GM12878 (cell line): ENCODE measurements at places on chromosomes 4 and X.

- H3K4me3 ChIP-seq: no peak overlapping the region
- peak overlapping the region; percentile 63 for H3K27ac ChIP-seq
- peaks cover 6% of the 10 kb centered on the region for H3K36me3 ChIP-seq
- H3K27me3 ChIP-seq: no peaks in the 10 kb centered on the region
These were observed 16.9 kb downstream of the CD99 start for GRCh38 chrX:2708021-2708420.

- no peak overlapping the region for H3K27ac ChIP-seq
- H3K4me3 ChIP-seq: no peak overlapping the region
- no peak for DNase-seq
- H3K4me1 ChIP-seq: no peaks in the 10 kb centered on the region
- no peaks in the 10 kb centered on the region for H3K27me3 ChIP-seq
These were observed 150.0 kb downstream of the TET2 start for GRCh38 chr4:105296672-105297071.

DNA sequence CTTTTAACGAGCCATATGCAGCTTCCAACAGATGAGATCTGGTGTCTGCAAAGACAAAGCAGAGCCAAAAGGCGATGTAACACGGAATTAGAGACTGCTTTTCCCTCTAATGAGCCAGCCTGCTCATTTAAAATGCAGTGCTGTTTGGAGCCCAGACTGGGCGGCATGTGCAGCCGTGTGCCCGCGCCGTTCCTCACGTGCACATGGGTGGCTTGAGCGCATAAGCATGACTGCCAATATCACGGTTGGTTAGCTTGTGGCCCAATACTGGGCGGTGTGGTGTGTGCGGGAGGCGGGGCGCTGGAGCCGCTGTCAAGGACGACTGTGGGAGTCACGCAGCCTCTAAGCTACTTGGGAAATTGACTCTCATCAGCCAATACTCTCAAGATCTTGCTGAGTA is 87.0 kb upstream of the SCOC start:
- H3K27ac ChIP-seq: no peak overlapping the region
- no peaks in the 10 kb centered on the region for H3K4me1 ChIP-seq
- no peaks in the 10 kb centered on the region for H3K27me3 ChIP-seq
- H3K4me3 ChIP-seq: no peak overlapping the region
- no peaks in the 10 kb centered on the region for H3K36me3 ChIP-seq

DNA sequence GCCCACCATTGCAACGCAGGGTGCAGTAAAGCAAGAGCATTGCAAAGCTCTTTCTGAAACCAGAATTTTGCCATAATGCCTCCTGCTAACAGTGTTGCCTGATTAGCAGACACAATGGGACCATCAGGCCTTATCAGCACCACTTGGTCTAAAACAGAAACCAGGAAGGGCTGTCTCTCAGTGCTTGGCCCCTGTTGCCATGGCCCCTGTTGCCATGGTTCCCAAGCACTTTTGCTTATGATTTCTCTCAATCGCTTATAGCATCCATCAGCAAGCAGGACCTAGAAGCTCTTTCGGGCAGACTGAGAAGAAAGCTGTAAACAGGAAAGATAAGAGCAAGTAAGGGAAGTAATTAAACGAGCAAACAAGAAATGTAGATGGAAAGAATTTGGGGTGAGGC is 36.8 kb downstream of the RTL5 start:
- peaks cover 4% of the 10 kb centered on the region for H3K4me1 ChIP-seq
- H3K4me3 ChIP-seq: no peak overlapping the region
- DNase-seq: no peak
- no peak overlapping the region for H3K27ac ChIP-seq
- no peaks in the 10 kb centered on the region for H3K27me3 ChIP-seq

- H3K27me3 ChIP-seq: no peaks in the 10 kb centered on the region
- H3K4me1 ChIP-seq: no peaks in the 10 kb centered on the region
- H3K36me3 ChIP-seq: no peaks in the 10 kb centered on the region
These were observed 1138.4 kb downstream of the PCDH19 start for GRCh38 chrX:99271641-99272040.

- H3K4me3 ChIP-seq: no peak overlapping the region
- no peaks in the 10 kb centered on the region for H3K4me1 ChIP-seq
- no peak for DNase-seq
- peaks cover 3% of the 10 kb centered on the region; the same call in 1 of the 2 replicates for H3K36me3 ChIP-seq
- H3K27ac ChIP-seq: no peak overlapping the region
These were observed 99.5 kb downstream of the NEUROG2 start for GRCh38 chr4:112416464-112416863.

DNA sequence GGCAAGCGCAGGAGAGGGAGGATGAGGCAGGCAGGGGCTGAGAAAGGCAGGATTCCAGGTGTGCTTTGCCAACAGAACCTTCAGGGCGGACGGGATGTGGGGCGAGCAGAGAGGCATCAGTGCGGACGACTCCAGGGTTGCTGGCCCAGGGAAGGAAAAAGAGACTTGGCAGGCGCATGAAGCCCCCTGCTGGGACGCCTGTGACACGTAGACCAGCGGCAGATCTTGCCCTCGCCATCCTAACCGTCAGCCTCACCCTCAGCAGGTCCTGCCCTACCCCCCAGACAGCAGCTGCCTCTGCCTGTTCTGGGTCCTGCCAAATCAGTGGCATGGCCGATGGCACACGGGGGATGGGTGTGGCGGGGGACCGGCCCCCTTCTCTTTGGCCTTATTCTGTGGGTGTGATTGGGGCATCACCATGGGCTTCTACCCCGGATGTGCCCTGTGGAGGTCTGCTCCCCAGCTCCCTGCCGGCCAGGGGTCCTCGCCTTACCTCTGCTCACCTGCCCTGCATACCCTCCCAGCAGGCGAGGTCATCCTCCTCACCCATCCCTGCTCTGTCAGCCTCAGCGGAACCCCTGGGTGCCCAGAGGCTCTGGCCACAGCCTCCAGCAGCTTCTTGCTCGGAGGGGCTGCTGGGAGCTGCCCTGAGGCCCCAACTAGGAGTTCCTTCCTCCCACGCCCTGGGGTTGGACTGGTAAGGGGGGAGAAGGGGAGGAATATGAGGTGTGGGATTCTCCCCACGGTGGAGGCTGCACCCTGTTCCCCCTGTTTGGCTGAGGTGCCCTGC is 2.9 kb upstream of the SH3BP2 start:
- no peak overlapping the region for H3K27ac ChIP-seq
- H3K4me3 ChIP-seq: no peak overlapping the region

DNA sequence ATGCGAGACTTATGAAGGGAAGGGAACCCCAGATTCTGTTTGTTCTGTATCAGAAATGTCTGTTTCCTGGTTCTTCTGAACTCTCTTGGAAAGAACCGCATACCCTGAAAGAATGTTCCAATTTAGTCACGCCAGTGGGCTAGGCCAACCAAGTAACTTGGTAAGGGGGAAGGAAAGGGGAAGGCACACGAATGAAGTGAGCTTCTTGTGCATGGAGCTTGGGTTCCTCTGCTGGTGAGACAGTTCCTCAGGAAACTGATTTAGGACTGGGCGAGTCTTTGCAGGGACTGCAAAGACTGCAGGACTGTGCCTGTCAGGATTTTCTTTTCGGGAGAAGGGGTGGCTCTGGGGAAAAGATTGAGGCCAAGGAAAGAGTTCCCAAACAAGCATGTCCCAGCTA is 35.6 kb downstream of the FRMPD3 start:
- DNase-seq: no peak
- no peak overlapping the region for H3K27ac ChIP-seq
- H3K36me3 ChIP-seq: no peaks in the 10 kb centered on the region
- H3K4me3 ChIP-seq: no peak overlapping the region
- no peaks in the 10 kb centered on the region for H3K27me3 ChIP-seq

DNA sequence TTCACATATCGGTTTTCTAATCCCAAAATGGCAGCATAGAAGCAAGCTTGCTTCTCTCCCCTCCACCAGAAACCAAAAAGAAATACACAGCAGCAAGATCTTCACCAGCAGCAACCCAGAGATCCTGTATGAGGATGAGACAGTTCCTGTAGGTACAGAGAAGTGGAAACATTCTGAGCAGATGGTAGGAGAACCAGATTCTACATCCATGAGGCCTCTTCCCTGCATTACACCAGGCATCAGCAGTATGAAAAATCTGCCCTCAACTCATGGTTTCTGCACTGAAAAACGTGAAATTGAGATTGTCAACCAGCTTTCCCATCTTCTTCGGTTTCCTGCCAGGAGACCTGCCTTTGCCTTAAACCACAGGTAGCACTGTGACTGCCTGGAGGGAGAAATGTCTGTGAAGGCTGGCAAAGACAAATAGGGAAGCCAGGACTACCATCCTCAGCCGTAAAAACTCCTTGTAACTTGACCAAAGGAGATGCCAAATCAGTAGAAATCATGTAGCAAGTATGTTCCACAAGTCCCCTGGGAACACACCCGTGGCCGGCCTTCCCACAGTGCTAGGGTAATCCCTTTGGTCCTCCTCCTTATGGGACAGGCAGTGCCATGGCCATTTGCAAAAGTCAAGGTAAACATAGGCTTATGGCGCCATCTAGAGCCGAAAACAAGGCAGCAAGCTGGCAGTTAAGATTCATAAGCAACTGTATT is 24.0 kb upstream of the MTHFD2L start:
- H3K36me3 ChIP-seq: no peaks in the 10 kb centered on the region
- H3K27me3 ChIP-seq: peaks cover 4% of the 10 kb centered on the region; the same call in 1 of the 2 replicates
- no peak overlapping the region for H3K4me3 ChIP-seq
- no peak overlapping the region for H3K27ac ChIP-seq
- peak; percentile 20 for DNase-seq

GRCh38 chrX:134172588-134173259 is 64.3 kb upstream of the CCDC160 start:
- no peaks in the 10 kb centered on the region; the same call in 1 of the 2 replicates for H3K27me3 ChIP-seq
- H3K4me3 ChIP-seq: peak overlapping the region; percentile 46; the same call in 1 of the 2 replicates
- DNase-seq: no peak
- no peaks in the 10 kb centered on the region for H3K36me3 ChIP-seq

DNA sequence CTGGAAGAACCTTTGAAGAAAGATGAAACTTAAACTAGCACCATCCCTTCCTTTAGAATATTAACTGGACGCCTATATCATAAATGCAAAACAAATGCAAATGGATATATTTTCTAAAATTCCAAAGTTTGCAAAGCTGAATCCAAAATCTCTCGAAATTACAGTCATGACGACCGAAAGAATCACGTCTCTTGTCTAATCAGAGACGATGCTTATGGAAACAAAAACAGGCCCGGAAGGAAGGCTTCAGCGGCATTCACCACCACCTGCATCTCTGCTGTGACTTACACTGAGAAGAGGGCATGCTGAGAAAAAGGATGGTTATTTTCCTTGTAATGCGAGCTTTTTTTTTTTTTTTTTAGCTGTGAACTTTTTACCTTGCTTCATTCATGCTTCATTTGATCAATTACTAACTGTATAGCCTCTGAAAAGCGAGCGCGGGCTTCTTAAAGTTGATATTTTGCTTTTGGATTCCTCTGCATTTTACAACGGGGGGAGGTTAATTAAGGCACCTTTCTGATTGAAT is 209.3 kb downstream of the SOWAHB start:
- DNase-seq: no peak
- H3K27me3 ChIP-seq: peaks cover 2% of the 10 kb centered on the region
- 0 out of 2 replicates have a peak, but pooled peaks cover 3% of the 10 kb centered on the region for H3K4me1 ChIP-seq
- no peak overlapping the region for H3K27ac ChIP-seq
- H3K4me3 ChIP-seq: peak overlapping the region; percentile 42; the same call in 1 of the 2 replicates
- no peaks in the 10 kb centered on the region for H3K36me3 ChIP-seq

DNA sequence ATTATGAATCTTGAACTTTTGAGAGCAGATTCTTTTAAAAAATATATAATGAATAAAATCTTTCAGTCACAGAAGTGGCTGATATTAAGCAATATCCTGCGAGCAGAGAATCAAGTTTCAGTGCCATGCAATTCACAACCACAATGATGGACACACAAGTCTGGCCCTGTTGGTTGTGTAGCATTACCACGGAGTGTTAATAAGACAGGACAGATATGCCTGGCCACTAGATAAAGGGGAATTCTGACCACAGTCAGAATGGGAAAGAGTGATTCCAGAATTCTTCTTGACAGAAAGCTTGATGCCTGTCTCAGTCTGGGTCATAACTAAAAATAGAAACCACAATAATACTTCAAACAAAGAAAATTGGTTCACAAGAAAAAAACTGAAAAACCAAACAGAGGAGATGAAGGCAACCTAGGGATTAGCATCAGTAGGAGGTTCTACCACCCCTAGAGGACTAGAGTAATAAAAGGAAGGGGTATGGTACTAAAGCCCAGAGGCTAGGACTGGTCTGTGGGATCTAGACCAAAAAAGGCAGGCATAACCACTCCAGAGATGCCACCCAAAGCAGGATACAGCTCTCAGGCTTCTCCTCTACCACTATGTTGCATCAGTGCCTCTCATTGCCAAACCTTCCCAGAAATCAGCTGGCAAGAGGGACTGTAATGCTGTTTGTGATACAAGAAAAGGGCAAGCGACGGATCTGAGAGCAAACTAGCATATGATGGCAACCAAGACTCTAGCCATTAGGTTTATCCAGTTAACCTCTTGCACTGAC is 59.0 kb downstream of the RNF150 start:
- H3K4me1 ChIP-seq: no peaks in the 10 kb centered on the region
- no peak overlapping the region for H3K27ac ChIP-seq
- no peaks in the 10 kb centered on the region for H3K36me3 ChIP-seq
- no peaks in the 10 kb centered on the region for H3K27me3 ChIP-seq

GRCh38 chr4:7310451-7310850 is 118.1 kb downstream of the SORCS2 start:
- DNase-seq: no peak
- no peak overlapping the region for H3K27ac ChIP-seq
- no peaks in the 10 kb centered on the region for H3K4me1 ChIP-seq
- no peaks in the 10 kb centered on the region for H3K27me3 ChIP-seq

DNA sequence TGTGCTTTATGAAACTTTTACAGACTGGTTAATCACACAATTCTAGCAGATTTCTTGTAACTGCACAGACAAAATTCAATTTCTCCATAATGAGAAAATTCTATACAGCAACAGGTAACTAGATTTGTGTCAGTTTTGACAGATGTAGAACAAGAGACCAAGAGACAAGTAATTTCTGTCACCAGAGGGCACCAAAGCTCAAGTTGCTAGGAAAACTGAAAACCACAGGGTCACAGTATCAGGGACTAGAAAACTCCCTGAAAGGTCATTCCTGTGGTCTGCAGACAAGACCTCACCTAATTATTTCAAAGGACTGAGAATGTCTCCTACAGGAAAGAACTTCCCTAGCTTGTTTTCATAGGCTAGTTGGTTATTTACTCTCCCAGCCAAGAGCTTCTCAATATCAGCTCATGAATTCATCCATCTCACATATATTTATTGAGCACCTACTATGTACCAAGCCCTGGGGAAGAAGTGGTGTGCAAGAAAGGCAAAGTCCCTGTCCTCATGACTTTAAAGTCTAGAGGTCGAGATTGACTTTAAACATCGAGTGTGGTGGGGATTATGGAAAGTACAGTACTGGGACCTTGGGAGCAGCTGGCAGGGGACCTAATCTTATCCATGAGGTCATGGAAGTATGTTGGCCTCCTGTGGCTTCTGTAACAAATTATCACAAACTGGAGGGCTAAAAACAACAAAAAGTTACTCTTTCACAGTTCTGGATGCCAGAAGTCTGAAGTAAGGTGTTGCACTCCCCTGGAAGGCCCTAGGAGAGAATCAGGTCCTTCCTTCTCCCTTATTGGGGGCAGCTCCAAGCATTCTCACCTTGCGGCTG is 47.8 kb upstream of the SETD7 start:
- no peak overlapping the region for H3K27ac ChIP-seq

DNA sequence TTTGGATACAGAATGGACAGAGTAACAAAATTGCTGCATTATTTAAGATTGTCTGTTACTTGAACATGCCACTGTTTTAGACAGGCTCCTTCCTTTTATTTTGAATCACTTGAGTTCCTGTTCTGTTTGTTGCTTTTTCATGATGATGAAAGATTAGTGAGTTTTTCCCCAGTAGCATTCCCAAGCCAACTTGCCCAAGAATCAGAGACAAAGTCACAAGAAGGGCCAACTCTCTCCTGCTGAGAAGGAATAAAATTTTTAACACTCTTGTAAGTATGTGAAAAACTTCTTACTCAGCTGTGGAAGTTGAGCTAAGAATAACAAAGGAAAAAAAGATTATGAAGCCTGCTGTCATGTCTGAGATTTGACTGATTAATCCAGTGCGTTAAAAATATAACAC is 104.2 kb downstream of the KLHL8 start:
- H3K4me1 ChIP-seq: no peaks in the 10 kb centered on the region; the same call in 1 of the 2 replicates
- peaks cover 19% of the 10 kb centered on the region for H3K36me3 ChIP-seq
- H3K27ac ChIP-seq: no peak overlapping the region
- H3K4me3 ChIP-seq: no peak overlapping the region
- no peak for DNase-seq
